ENCODE measurements at places on chromosomes 12 and 14. TPM values are rescaled to one million over a fixed set of nuclear protein-coding genes. Genes with fewer than 3 reads are reported as not detected.

Gene OR6C68
- total RNA-seq = not detected

Gene FOXA1
- total RNA-seq = 2.9 TPM

Gene RAD9B
- 0.96 TPM for total RNA-seq

Gene B4GALNT3
- total RNA-seq = 6.7 TPM

Gene GALNT9
- total RNA-seq = 1.9 TPM

Gene SPX
- 7.7 TPM for total RNA-seq

DNA sequence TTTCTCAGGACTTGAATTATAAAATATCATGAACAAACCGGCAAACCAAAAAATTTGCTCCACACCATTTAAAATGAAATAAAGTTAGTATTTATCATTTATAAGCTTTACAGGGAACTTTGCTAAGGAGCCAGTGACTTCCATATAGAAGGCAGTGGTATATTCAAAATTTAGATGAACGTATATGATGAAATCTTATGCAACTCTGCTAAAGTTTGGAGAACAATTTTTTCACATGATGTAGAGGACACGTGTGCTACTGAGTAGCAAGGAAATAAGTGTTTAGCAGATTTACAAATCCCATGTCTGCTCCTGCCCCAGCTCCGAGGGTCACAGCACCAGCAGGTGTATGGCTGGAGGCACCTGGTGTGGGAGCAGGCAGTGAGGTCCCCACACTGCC, 70.8 kb upstream of the IFNG-AS1 start:
- no peak for DNase-seq

DNA sequence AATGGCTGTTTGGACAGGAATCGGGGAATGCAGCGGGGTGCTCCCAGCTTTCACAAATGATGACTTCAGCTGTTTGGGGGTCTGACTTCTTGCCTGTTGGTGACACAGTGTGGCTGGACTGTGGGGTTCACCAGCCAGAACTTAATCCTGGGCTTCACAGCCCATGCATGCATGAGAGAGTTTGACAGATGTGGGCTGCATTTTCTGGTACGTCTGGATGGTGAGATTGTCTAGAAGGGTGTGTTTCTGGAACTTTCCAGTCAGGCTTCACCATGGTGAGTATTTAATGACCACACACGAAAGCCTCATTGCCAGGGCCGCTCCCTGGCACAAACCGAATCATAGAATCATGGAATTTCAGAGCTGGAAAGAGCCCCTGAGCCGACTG, 29.6 kb downstream of the CHST11 start:
- no peak for DNase-seq

DNA sequence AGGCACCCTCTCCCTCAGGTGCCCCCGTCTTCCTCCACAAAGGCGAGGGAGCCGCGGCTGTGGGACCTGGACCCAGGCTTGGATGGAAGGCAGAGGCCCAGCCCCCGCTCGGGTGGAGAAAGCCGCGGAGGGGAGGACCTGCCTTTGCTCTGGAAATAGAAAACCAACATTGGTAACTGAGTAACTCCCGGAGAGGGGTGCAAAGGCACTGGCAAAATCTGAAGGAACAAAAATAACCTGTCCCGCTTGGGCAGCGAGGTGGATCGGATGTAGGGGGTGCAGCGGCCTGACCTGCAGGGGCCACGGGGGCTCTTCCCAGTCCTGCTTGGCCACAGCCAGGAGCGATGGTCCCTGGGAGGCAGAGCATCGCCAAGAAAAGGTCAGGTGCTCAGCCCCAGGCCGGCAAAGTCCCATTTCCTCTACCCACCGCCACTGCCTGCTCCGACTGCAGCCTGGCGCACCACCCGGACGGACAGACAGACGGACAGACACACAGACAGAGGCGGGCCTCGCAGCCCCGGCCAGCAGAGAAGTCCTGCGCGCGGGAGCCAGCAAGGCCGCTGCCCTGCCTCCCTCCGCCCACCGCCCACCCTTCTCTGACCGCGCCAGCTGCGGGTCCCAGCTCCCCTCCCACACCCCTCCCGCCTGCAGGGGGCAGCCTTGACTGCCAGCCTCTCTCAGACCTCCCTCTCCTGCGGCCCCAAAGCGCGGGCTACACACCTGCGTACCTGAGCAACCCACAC, 21.4 kb upstream of the TMEM106C start:
- DNase-seq = no peak

DNA sequence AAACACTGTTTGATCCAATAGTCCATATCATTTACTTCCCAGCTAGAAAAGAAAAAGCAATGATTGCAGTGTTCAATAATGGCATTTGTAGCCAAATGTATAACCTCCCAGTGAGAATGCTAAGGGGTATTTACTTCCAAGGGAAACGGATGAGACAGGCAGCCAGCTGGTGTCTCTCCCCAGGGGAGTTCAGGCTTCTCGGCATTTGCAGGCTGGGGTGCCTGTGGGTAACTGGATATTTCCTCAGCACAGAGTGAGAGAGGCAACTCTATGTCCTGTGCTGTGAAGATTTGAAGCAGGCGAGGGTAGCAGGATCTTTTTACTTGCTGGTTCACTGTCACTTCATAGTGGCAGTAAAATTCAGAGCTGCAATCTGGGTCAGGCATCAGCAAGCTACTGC, 1455.6 kb upstream of the TMEM132C start:
- no peak for DNase-seq

GRCh38 chr14:102500713-102501112, 8.9 kb downstream of the ANKRD9 start:
- DNase-seq = no peak

- DNase-seq = peak; percentile 87
Measured at GRCh38 chr12:26566675-26567074, 266.3 kb downstream of the ITPR2 start.

DNA sequence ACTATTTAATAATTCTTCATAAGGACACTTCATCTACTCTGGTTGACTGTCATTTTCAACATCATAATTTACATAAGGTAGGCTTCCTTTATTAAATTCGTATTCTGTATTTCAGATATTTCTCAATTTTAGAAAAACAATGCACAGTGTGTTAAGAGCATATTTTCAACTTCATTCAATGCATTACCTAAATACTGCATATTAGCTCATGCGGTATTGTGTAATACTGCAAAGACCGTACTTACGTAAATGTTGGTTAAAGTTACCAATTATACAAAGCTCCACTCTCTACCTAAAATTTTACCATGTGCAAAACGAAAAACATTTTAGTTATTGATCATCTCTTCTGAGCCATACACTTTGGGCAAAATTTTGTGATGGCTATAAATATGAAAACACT, 62.8 kb downstream of the EXOC5 start:
- no peak for DNase-seq

- no peak for DNase-seq
Measured at GRCh38 chr12:84507956-84508850, 404.4 kb downstream of the SLC6A15 start.

DNA sequence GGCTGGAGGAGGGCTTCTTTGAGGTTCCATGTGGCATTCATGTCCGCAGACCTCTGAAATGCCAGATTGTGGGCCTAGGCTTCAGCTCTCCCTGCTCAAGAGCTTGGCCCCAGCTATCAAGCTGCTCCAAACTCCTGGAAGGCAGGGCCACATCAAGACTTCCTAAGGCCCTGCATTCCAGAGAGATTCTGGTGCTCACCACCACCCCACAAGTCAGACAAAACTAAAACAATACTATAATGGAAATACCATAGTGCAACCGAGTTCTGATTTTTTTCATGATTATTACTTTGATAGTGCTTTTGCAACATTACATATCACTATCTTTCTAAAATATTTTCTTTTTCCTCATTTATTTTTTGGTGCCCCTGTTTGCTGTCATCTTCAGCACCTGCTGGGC, 86.3 kb downstream of the CALM1 start:
- no peak for DNase-seq

- peak; percentile 48 for DNase-seq
Measured at GRCh38 chr12:121668750-121669520, 519 bp downstream of the MORN3 start.

DNA sequence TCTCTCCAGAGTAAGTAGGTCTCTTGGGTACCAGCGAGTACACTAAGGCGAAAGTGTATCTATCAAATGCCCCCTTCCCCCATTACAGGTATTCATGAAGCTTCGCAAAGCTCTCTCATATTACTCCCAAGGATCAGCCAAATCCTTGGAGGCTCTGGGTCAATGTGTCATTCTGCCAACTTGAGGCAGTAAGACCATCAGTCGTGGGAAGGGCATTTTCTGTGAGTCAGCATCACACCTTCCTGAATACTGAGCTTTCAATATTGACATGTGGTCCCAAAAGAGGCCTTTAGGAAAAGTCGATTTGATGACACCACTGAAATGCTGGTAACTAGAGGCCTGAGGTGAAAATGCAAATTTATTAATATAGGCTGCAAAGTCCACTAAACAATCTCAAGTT, 323.9 kb downstream of the LRIG3 start:
- no peak for DNase-seq
